ENCODE measurements at places on chromosomes 12 and 14. TPM values are rescaled to one million over a fixed set of nuclear protein-coding genes. Genes with fewer than 3 reads are reported as not detected.

GRCh38 chr14:23025151-23025814 lies 9.4 kb downstream of the PSMB5 start:
- no peak for DNase-seq
- no peak overlapping the region for H3K27ac ChIP-seq

DNA sequence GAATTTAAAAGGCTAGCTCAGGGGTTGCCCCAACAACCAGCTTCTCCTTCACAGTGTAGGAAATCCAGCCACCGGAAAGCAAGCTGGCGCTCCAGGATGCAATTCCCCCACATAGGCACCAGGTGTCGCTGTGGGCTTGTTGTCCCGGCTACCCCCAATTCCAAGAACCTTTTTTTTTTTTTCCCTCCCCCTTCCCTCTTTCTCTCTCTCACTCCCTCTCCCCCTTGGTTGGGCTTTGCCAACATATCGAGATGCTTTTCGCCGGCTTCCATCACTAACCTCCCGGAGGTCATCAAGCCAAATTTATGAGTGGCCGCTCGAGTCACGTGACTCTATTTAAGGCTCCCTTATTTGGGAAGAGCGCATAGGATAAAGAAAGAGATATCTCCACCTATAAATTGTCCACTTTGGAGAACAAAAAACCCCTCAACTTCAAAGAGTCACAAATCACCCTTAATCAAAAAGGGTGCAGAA lies at the start of gene HOXC5:
Gene HOXC5 (plus strand): TSS at position 424 of the 474 bp plus-strand sequence. CDS start 73 bp downstream, outside the sequence.
- H3K36me3 ChIP-seq: no peaks in the 10 kb centered on the region
- H3K27me3 ChIP-seq: peaks cover 100% of the 10 kb centered on the region
- DNase-seq: peak; percentile 84
- peaks cover 23% of the 10 kb centered on the region for H3K4me1 ChIP-seq

DNA sequence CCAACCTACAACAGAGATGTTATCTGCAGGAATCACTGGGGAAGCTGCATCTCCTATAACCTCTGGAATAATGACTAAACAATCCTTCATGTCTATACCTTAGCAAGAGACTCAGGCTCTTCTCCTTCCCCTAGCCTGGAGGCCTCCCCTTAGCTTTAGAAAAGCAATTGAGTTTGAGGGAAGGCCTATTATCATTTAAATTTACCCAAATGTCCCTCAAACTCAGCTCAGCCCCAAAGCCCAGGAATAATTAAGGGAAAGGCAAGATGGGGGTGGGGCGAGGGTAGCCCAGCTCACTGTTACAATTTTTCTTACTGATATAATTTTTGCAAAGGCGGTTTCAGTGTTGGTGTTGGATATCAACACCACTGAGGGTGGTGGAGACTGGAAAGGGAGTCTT lies 151.4 kb upstream of the EEA1 start:
- H3K4me3 ChIP-seq: no peak overlapping the region
- no peak for DNase-seq
- H3K4me1 ChIP-seq: no peaks in the 10 kb centered on the region

- peaks cover 74% of the 10 kb centered on the region for H3K4me1 ChIP-seq
- no peaks in the 10 kb centered on the region for H3K27me3 ChIP-seq
- H3K36me3 ChIP-seq: peaks cover 27% of the 10 kb centered on the region
- DNase-seq: peak; percentile 52
- peak overlapping the region; percentile 83 for H3K4me3 ChIP-seq
- H3K27ac ChIP-seq: peak overlapping the region; percentile 97
Measured at GRCh38 chr12:56299308-56299852, 750 bp downstream of the CS start.

DNA sequence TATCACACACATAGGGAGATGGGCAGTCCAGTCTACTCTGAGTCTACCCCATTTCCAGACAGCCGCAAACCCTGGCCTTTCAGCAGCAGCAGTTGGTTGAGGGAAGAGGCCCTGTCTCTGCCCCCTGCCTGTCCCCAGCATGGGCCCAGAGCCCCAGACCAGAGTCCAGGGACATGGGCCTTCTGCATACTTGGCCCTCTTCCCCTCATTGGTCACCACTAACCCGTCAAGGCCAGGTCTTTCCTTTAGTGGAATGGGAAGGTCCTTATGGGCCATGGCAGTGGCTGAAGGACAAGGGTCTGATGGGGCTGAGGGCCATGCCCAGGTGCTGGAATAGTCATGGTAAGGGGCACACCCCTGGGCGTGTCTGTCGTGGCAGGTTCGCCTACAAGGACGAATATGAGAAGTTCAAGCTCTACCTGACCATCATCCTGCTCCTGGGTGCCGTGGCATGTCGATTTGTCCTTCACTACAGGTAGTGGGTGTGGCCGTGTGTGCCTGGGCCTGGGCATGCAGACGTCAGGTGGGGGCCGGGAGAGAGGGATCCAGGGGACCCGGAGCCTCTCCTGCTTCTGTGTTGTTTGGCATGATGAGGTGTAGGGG lies 39.3 kb downstream of the TMEM120B start:
- DNase-seq: no peak
- H3K36me3 ChIP-seq: peaks cover 35% of the 10 kb centered on the region
- no peak overlapping the region for H3K4me3 ChIP-seq
- no peak overlapping the region for H3K27ac ChIP-seq
- peaks cover 4% of the 10 kb centered on the region for H3K4me1 ChIP-seq

Gene OR4M1
- total RNA-seq: not detected

Gene NTF3
- not detected for total RNA-seq

DNA sequence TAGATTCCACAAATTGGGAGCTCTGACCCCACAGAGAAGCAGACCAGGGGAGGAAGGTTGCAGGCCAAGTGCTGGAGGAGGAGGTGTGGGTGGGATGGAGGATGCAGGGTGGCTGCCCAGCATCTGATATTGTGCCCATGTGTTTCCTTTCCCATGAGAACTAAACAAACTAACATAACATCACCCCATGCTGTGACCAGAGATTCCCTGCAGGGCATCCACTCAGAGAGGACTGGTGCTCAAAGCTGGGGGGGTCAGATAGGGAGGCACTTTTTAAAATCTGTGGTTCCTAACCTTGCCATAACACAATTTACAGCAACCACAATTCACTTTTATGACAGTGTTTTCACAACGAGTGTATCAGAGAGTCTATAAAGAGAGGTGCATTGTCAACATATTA lies 1277.6 kb downstream of the AACS start:
- no peaks in the 10 kb centered on the region for H3K4me1 ChIP-seq
- no peak for DNase-seq
- H3K27ac ChIP-seq: no peak overlapping the region
- H3K4me3 ChIP-seq: no peak overlapping the region
- no peaks in the 10 kb centered on the region for H3K36me3 ChIP-seq

Gene IKZF4
- 2.9 TPM for total RNA-seq

GRCh38 chr12:31560516-31560915 lies 30.4 kb downstream of the DENND5B start:
- H3K4me3 ChIP-seq: no peak overlapping the region
- no peaks in the 10 kb centered on the region for H3K27me3 ChIP-seq
- no peak for DNase-seq
- H3K4me1 ChIP-seq: no peaks in the 10 kb centered on the region
- no peaks in the 10 kb centered on the region for H3K36me3 ChIP-seq

DNA sequence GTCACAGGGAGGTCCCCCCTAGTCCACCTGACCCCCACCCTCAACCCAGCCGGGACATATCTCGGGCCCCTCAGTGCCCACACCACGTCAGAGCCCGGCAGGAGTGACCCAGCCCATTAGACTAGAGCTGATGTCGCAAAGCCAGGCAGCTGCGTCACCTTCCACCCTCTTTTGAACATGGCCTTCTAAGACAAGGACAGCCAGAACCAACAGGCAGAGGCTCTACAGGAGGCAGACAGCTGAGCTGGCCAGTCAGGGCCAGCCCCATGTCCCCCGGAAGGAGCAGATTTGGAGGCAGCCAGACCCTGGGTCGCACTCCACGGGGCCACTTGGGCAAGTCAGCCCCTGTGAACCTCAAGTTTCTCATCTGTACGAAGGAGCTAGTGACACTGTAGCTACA lies 44.1 kb downstream of the SCARB1 start:
- H3K4me3 ChIP-seq: no peak overlapping the region
- H3K27ac ChIP-seq: no peak overlapping the region
- no peaks in the 10 kb centered on the region for H3K4me1 ChIP-seq
- DNase-seq: no peak

DNA sequence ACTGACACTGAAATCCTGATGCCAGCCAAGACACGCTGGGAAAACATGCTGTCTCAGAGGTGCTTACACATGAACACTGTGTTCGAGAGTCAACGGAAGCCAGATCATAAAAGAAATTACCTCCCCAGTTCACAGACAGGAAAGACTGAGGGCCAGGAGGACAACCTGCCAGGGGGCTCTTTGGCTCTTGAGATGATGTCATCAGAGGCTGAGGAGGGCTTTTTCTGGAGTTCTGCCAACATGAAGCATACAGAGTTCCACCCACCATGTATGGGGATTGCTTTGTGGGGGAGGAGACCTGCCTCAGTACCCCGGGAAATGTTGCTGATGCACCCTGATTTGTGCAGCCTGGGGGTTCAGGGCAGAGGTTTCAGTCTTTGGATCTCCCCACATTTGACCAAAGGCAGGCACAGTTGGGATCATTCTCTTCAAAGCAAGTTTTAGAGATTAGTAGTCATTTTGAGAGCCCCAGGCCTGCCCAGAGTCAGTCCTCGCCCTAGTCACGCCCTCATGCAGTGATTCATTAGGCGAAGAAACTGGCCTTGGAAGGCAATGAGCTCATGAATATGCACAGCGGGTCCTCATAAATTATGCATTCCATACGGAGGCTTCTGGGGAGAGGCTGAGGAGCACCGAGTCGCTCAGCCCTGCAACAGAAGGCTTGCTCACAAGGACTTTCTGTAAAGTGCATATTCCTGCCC lies 34.9 kb upstream of the EML1 start:
- peak overlapping the region; percentile 22 for H3K27ac ChIP-seq
- H3K4me1 ChIP-seq: peaks cover 31% of the 10 kb centered on the region
- H3K4me3 ChIP-seq: no peak overlapping the region

Gene COX8C
- not detected for total RNA-seq

Gene CD69
- 12.5 TPM for total RNA-seq

Gene CIROP
- not detected for total RNA-seq

DNA sequence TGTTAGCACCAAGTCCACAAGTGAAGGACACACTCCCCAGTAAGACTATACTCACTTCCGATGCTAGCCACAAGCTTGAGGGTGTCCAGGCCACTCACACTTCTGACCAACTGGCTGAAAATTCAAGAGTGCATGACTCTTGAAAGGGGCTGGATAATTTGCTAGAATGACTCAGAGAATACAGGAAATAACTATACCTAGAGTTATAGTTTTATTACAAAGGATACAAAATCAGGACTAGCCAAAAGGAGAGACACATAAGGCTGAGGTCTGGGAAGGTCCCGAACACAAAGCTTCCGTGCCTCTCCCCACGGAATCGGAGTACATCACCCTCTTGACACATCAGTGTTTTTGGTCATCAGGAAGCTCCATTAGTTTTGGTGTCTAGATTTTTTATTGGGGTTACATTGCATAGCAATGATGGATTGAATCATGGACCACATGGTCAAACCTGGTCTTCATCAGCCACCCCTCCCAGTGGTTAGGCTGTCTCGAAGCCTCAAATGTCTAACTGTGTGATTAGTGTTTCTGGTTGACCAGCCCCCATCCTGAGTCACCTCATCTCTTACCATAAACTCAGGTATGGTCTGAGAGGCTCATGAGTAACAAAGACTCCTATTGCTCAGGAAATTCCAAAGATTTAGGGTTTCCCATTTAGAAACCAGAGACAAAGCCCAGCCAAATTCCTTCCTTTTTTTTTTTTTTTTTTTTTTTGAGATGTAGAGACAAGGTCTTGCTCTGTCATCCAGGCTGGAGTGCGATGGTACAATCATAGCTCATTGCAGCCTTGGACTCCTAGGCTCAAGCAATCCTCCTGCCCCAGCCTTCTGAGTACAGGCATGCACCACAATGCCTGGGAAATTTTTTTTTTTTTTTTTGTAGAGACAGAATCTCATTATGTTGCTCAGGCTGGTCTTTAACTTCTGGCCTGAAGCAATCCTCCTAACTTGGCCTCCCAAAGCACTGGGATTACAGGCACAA lies 472.0 kb upstream of the TBX3 start:
- H3K27ac ChIP-seq: no peak overlapping the region
- no peaks in the 10 kb centered on the region for H3K4me1 ChIP-seq
- H3K27me3 ChIP-seq: no peaks in the 10 kb centered on the region
- H3K36me3 ChIP-seq: no peaks in the 10 kb centered on the region

- H3K4me1 ChIP-seq: no peaks in the 10 kb centered on the region
- no peak overlapping the region for H3K4me3 ChIP-seq
- H3K27me3 ChIP-seq: no peaks in the 10 kb centered on the region
Measured at GRCh38 chr12:124469193-124469888, 98.1 kb downstream of the NCOR2 start.

DNA sequence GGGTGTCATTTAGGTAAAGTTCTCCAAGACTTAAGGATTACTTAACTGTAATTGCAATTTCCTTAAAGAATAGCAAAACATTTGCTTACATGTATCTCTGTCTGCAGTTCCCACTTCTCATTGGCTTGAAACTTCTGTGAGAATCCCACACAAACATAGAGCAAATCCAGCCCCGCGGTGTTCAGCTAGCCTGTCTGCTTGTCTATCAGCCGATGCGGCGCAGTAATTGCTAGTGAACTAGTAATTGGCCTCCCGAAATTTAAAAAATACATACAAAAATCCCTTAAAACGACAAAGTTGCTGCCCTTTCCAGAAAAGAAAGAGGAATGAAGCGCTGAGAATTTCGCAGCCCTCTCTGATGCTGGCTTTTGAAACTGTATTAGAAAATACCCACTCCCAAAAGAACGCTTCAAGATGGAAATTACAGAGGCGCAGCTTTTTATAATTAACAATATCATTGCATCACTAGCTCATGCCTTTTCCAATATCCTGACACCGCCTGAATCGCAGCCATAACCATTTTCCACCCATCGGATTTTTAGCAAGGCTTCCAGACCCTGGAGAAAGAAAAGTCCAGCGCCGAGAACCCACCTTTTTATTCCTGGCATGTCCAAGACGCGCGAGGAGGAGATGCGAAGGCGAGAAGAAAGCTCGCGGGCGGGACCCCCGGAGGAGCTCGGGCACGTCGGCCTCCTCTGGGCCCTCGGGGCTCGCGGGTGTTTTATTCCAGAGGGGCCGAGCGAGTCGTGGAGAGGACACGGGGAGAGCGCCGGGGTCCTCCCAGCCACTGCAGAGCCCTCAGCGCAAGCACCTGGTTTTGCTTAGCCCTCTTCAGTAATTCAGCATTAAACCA lies 646 bp downstream of the FBLN5 start:
- peak overlapping the region; percentile 59 for H3K27ac ChIP-seq
- peaks cover 13% of the 10 kb centered on the region for H3K4me1 ChIP-seq
- DNase-seq: no peak
- peak overlapping the region; percentile 63 for H3K4me3 ChIP-seq
